Urinary bladder (tissue), 4 donors: ENCODE measurements at places on chromosomes 4 and X.
A peak's percentile ranks its signal among the peaks of the same experiment; 100 is the strongest.

GRCh38 chr4:113899271-113900070 lies 80.0 kb downstream of the ARSJ start:
- no peak for DNase-seq

- no peak for DNase-seq
Observed at GRCh38 chrX:137032841-137033773, 688 bp downstream of the GPR101 start.

DNA sequence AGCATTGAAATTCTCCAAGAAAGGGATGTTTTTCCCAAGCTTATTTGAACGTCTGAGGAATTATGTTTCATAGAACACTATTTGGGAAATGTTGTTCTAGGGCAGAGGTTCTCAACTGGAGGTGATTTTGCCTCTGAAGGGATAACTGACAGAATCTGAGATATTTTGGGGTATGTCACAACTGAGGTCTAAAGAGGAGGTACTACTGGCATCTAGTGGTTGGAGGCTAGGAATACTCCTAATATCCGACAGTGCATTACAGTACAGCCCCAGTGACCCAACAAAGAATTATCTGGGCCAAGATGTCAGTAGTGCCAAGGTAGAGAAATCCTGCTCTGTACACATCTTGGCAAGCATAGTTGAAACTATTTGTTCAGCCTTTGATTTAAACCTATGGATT lies 6.4 kb downstream of the HSPA4L start:
- DNase-seq: no peak

DNA sequence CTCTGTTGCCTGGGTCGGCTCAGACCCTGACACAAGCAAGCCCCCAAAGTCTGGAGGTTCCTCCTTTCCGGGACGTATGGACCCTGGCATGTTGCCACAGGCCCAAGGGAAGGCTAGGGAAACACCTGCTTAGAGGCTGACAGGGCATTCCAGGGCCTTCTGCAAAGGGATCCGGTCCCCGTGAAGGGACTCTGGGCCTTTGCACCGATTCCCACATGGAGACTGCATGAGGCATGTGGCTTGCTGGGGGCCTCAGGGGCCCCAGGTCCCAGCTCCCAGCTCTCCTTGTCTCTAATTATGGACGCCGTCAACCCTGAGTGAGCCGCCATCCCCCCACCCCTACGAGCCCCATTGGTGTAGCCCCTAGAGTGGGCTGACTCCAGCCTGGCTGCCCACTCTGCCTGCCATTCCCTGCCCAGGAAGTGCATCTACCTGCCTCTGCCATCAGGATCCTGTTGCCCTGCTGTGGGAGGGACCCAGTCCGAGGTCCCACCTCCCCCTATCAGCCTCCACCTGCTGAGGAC lies 4.2 kb upstream of the RGS12 start:
- DNase-seq: no peak

GRCh38 chr4:38119668-38120385 lies 159.6 kb downstream of the PTTG2 start:
- DNase-seq: no peak

GRCh38 chr4:158016511-158016910 lies 156.3 kb downstream of the GASK1B start:
- no peak for DNase-seq

GRCh38 chr4:72119946-72120345 lies 88.1 kb downstream of the NPFFR2 start:
- DNase-seq: no peak

- no peak for DNase-seq
Observed at GRCh38 chr4:89283226-89284009, 24.2 kb downstream of the GPRIN3 start.

DNA sequence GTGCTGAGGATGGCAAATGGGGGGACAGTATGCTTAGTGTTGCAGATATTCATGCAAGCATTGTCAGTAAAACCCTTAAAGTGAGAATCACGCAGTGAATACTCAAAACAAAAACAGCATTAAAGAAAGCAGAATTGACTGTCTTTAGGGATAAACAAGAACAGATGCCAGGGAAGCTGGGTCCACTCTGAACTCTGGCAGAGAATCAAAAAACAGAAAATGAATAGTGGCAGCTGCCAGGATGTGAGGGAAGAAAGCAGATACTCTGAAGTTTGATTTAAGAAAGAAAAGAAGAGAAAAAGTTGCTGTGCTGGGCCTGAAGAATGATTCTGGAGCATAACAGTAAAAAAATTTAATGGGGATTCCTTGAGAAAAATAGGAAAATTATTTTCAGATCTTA lies 131.5 kb downstream of the GABRA2 start:
- DNase-seq: no peak

DNA sequence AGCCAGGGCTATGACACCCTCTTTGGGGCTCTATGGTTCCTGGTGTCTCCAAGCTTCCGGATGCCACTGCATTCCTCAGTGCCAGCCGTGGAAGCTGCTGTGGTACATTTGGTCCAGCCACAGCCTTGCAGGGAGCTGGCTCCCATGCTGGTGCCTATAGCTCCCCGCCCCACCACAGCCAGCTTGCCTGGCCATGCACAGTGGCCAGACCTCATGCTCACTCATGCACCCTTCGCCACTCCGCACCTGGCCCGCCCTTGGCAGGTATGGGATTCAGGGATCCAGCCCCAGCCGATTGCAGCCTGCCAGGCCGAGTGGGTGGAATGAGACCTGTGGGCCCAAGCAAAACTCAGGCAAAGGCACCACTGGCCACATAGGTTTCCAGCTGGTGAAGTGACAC lies 354.8 kb downstream of the GRIA2 start:
- DNase-seq: no peak

- no peak for DNase-seq
Observed at GRCh38 chr4:43682551-43682950, 766.1 kb downstream of the KCTD8 start.

DNA sequence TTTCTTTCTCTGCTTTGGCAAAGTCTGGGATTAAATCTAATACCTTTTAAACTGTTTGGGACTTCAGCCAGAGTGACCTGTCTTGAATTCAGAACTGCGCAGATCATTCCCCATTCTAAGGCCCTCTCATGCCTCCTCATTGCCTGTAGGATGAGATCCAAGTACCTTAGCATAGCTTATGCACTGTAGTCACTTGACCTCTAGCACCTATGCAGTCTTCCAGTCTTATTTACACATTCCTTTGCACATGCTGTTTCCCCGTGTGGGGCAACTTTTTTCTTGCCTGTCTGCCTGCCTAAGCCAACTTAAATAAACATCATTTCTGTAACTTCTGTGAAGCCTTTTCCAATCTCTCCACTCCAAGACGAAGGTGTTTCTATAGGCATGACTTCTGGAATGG lies 68.4 kb downstream of the AR start:
- DNase-seq: no peak

- no peak for DNase-seq
Observed at GRCh38 chr4:183384516-183384915, 59.9 kb upstream of the CDKN2AIP start.

- DNase-seq: no peak
Observed at GRCh38 chr4:81215931-81216330, 909 bp upstream of the PRKG2 start.

- DNase-seq: no peak
Observed at GRCh38 chrX:96410927-96411326, 273.7 kb upstream of the DIAPH2 start.

GRCh38 chr4:1192091-1192492 lies 19.7 kb upstream of the SPON2 start:
- peak; percentile 74 for DNase-seq
